ENCODE measurements at places on chromosomes 1 and 21.

- peak; percentile 20 for DNase-seq
Observed at GRCh38 chr1:17569200-17570139, 30.0 kb downstream of the ARHGEF10L start.

DNA sequence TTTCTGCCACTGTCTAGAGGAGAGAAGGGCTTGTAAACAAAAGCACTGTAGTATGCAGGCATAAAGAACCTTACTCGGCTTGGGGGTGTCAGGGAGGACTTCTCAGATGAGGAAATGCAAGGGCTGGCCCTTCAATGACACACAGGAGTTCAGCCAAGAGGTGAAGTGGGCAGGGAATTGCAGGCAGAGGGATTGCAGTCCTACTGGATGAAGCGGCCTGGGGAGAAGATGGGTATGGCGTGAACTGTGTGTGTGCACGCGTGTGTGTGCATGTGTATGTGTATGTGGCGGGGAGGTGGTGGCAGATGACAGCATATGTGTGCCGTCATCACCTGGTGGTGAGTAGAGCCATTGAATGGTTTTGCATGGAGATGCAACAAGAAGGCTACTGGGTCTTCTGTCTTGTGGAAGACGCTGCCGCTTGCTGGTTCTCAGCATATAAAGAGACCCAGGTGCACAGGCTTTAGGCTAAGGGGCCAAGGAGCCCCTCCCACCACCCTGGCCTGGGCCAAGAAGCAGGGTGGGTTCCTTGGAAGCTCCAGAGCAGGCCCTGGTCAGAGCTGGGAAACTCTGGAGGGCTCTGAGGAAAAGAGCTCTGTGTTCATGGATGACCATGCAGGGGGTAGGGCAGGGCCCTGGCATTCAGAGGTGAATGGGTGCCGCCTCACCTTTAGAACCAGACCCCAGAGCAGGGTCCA lies 4.1 kb upstream of the EPS8L3 start:
- peak; percentile 12 for DNase-seq

DNA sequence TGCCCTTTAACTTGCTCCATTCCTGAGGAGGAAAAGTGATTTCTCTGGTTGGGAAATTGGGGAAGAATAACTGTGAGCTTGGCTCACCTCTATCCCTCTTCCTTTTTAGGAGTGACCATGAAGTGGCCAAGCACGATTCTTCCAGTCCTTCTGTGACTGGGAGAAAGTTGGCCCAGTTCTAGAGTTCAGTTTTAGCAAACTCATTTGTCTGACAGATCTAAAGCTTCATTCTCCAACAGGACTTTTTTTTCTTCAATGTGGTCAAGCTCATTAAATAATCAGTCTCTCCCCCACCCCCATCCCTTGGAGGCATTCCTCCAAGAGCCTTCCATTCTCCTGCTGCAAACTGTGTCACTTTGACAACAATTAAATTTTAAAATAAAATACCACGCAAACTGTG lies 6.4 kb upstream of the AGL start:
- DNase-seq = no peak

GRCh38 chr1:193408782-193409293 lies 222.4 kb upstream of the B3GALT2 start:
- no peak for DNase-seq

- DNase-seq = no peak
Observed at GRCh38 chr1:196317535-196318522, 290.4 kb downstream of the KCNT2 start.

DNA sequence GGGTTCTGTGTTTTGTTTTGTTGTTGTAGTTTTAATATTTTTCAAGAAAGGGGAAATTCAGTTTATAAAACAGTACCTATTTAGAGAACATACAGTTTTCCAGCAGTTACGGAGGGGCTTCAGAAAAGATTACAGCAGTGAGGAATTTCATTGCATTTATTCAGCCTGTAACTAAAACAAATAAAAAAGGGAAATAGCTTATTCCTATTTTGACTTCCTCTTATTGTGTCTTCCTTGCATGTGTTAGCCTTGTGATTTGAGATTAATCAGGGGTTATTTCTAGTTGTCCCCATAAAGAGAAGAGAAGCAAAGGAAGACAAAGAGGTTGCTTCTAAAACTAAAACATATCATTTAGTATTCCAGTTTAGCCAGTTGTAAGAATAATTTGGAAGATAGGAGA lies 35.0 kb downstream of the CTTNBP2NL start:
- no peak for DNase-seq

- DNase-seq = no peak
Observed at GRCh38 chr1:99198393-99198792, 65.9 kb upstream of the PLPPR4 start.

Measured in CD4-positive, alpha-beta T cell treated with Interleukin-15 for 1 hour (primary cell).